Stimulated activated CD4-positive, alpha-beta T cell treated with anti-CD3 and anti-CD28 coated beads, Interleukin-12 subunit alpha, Interleukin-12 subunit beta, amount 100 ng/mL, for 4 hours (primary cell): ENCODE measurements at places on chromosomes 11 and 22.

GRCh38 chr22:23828800-23829680, 9.8 kb downstream of the DERL3 start:
- DNase-seq: no peak

DNA sequence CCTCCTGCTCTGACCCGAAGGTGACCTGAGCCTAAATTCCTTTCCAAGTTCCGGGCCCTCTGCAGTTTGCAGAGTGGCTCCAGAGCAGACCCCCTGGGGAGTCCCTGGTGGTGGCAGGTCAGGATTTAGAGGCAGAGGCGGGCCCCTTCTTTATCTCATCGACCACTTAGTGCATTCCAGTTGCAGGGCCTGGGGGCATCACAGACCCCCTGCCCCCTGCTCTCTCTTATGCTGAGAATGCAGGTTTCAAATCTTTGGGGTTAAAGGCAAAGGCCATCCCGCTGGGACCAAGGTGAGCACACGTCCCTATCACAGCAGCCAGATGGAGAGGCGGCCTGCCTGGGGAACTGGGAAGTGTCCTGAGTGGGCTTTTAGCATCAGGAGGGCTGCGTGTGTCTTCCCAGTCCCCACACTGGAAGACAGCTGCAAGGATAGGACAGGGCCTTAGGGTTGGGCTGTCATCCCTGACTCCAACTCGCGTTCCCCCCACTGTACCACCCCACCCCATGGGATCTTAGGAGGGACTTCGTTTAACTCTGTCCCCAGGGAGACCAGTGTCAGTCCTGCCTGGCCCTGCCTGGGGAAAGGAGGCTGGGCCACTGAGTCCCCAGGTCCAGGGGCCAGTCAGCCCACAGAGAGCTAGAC, 11.3 kb downstream of the DERL3 start:
- DNase-seq: no peak

GRCh38 chr11:106217456-106217855, 140.0 kb downstream of the AASDHPPT start:
- DNase-seq: no peak

DNA sequence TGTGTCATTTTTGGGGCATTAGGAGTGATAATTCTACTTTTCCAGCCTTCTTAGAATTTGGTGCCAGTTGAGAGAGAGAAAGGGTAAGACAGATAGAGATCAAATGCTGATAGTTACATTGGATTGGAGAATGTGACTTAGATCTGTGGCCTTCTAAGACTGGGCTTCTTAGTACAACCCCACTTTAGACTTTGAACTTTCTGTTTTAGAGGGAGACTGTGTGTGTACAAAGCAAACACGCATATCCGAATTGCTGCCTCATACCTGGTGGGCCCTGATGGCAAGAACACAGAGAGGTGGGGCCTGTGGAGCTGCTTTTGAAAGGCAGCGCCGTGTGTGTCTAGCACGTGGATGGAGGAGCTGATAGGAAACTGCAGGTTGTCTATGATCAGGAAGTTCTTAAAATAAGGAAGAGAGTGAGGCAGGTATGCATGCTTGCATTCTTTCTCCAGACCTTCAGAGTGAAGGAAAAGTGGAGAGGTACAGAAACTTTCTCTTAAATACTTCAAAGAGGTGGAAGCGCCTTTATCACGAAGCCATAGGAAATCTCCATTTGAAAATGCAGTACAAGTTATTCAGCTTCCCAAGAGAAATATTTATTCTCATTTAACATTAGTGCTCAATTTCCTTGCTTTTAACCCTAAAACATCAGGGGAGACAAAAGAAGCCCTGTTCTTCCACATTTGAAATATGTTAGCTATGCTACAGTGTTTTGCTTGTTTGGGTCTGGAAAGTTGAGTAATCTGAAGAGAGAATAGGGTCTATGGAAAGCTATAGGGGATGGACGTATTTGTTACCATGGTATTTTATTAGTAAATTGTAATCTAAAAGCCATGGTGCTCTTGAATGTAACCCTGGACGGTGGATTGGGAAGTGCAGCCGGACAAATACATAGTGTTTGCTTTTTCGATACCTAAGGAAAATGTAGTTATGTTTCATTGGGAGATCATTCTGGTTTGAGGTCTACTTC, 13.7 kb downstream of the PDHX start:
- no peak for DNase-seq

GRCh38 chr11:130874396-130874795, 41.9 kb downstream of the SNX19 start:
- no peak for DNase-seq

- no peak for DNase-seq
Measured at GRCh38 chr11:81039916-81040524, 1599.2 kb upstream of the TENM4 start.

DNA sequence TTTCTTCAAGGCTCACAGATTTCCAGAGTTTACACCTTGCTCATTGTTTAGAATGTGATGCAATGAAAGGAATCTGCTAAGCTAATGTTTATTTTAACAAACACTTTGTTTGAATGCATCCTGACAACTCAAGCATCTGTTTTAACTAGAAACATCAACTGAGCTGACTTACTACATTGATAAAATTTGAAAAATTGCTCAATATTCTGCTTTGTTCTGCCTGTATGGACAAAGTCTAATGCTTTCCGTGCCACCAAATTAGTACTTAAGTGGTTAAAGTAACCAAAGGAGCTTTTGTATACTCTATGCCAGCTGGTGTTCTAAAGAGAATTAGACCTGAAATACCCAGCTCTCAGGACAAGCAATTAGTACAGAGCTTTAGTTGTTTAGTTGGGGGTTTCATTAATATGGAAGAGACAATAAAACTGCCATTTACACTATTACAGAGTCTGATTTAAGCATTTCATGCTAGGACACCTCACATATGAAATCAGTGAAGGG, 105.2 kb downstream of the MAML2 start:
- DNase-seq: no peak

- DNase-seq: no peak
Measured at GRCh38 chr22:37416827-37417226, 10.5 kb downstream of the ELFN2 start.

- no peak for DNase-seq
Measured at GRCh38 chr22:44727148-44727547, 25.1 kb downstream of the PRR5 start.

GRCh38 chr22:24037851-24038765, 27.0 kb downstream of the CABIN1 start:
- no peak for DNase-seq

DNA sequence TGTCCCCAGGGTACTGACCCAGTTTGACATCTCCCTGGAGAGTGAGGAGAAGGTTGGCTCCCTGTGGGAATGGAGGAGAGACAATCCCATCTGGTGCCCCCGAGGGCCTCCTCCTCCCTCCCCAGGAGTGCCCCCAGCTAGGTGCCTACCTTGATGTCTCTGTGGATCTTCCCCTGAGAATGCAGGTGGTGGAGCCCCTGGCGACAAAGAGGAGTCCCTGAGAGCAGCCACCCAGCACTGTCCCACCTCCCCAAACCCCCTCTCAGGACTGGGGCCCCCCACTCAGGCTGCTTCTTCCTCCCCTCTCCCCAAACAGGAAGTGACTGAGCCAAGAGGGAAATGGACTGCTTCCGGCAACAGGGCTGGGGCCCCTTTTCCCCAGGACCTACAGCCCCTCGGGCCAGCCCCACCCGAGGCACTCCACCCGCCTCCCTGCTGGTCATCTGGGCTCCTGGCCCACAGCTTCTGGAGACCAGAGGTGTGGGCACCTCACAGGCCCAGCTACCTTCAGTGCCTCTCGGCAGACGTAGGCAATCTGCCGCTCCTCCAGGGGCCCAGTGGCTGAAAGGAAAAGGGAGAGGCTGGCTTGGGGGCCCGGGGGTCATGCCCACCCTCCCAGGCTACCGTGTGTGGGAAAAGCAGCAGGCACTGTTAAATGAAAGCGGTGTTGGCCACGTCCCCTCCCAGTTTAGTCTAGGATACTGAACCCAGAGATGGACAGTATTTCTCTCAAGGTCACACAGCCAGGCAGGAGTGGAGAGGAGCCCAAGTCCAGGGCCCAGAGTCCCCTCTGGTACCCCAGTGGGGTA, 1.2 kb downstream of the MAP4K2 start:
- no peak for DNase-seq

GRCh38 chr11:17778956-17779860, 44.6 kb downstream of the KCNC1 start:
- no peak for DNase-seq

- no peak for DNase-seq
Measured at GRCh38 chr11:22343032-22343324, 4.8 kb downstream of the SLC17A6 start.

DNA sequence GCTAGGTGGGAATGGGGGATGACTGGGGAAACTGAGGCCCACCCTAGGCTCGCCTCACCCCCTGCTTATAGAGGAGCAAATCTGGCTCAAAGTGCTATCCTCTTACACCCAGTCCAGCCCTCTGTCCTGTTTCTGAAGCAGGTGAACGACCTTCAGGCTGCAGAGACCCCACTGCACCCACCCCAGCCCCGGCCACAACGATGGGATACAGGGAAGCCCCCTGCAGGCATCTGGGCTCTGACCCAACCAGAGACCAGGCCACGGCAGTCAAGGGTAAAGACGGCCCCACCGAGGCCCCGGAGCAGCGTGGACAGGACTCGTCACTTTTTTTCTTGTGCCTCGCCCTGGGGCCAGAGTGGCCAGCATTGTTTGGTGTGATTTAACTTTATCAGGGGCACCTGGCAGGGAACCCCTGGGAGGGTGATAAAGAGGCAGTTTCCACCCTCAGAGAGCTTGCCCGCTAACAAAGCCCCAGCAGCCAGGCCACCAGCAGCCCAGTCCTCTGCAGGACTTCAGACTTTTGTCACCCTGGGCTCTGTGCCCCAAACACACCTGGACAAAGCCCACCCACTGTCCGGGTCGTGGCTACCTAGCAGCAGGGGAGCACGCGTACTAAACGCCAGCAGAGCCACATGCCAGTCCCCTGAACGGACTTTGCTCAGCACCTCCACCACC, 612.6 kb downstream of the TBC1D22A start:
- no peak for DNase-seq

- no peak for DNase-seq
Measured at GRCh38 chr11:71581826-71582225, 849 bp downstream of the KRTAP5-11 start.

DNA sequence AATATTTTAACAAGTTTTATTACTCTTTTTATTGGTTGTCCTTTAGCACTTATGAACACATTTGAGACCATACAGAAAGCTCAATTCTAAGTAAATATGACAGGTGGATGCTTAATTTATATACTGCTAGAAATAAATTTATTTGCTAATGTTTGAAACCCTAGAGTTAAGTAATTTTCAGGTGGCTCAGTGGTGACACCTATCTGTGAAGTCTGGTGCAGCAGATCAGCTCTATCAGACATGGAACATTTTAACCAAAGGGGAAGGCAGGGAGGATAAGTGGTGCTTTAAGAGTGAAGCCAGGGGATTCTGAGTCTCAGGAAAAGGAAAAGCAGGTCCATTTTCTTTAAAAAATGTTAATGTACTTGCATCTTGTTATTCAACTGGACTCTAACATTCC, 175.8 kb downstream of the DSCAML1 start:
- no peak for DNase-seq

DNA sequence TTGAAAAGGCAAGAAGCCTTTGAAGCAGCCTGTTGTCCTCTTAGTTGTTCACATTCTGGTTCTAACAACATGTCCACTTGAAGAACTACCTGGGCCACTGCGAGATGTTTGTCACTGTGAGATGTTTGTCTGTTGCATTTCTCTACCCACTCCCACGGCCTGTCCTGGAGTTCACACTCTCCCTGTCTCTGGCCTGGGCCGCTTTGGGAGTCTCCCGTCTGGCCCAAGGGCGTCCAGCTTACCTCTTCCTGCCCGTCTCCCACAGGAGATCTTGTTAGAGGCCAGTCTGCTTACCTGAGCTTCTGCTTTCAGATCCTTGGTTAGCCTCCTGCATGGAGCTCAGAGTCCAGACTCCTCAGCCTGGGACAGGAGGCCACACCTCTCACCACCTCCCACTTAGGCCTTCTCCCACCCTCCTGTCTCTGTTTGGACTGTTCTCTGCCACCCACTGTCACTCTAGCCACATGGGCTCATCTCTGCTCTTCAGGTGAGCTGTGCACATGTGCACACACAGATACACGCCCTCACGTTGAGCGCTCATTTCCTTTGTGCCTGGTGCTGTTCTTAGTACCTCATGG, 66.0 kb downstream of the TBC1D22A start:
- DNase-seq: no peak

DNA sequence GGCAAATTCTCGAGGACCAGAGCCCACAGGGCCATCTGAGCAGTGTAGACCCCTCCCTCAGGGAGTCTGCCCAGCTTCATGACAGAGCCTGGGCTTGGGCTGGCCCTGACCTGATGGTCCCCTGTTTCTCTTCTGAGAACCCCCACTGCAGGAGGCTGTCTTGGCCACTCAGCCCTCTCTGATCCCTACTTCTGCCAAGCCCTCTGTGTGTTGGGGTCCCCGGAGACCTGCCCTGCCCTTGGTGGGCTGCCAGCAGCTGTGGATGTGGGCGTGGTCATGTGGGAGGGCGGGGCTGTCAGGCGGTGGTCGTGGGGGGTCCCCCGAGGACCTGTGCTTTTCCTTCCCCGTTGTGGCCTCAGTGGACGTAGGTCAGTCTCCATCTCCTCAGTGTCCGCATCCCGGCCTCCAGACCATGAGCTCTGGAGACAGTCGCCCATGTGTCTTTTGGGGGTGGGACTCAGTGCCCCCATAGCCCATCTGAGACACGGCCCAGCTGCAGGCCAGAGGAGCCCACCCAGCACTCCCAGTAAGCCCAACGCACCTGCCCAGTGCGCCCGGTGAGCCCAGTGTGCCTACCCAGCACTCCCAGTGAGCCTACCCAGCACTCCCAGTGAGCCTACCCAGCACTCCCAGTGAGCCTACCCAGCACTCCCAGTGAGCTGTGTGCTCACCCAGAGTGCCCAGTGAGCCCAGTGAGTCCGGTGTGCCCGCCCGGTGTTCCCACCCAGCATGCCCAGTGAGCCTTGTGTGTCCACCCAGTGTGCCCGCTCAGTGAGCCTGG, 409.2 kb downstream of the TBC1D22A start:
- no peak for DNase-seq

DNA sequence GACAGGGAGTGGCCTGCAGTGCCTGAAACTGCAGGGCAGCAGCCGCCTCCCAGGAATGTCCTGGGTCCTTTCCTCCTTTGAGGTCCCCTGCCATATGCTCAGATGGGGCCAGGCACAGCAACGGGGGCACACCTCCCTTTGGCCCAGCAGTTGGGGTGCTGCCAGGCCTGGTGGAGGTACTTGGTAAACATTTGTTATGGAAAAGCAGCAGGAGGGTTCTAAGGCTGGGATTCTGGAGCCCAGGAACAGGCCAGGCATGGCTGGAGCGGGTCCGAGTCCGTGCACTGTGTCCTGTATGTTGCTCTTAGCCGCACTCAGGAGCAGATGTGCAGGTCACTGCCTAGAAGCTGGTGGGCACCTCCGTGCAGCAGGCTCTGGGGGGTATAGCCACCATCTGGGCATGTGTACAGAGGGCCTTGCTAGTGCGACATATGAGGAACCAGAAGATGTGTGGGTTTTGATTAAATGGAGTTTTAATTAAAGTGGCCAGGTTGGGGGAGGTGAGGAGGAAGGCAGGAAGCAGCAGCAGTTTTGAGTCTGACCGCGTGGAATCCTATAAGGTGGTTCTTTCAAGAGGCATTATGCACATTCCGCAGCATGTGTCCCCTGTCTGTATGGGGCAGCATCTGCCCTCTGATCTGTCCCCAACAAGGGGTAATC, 1.5 kb downstream of the ADORA2A start:
- no peak for DNase-seq

GRCh38 chr11:16771350-16772140, 33.1 kb downstream of the C11orf58 start:
- no peak for DNase-seq

- DNase-seq: no peak
Measured at GRCh38 chr22:26514419-26515161, 2.3 kb upstream of the TFIP11 start.
